T-helper 1 cell treated with Interleukin-12 subunit alpha and Interleukin-12 subunit beta and Interleukin-4 antibody, amounts not matched to agents 30 ng/mL and 1 ng/mL, for 36 hours (primary cell): ENCODE measurements at places on chromosomes 3 and 15. TPM values are rescaled to one million over a fixed set of nuclear protein-coding genes. Genes with fewer than 3 reads are reported as not detected.

The SEMA5B gene
- not detected in 2 replicates for total RNA-seq

The GOLGA8K gene
- 0.61 and 0.88 TPM in 2 replicates for total RNA-seq

The EAF2 gene
- total RNA-seq, result 17.0 and 19.2 TPM in 2 replicates

The RHOV gene
- 0.37 and 0.78 TPM in 2 replicates for total RNA-seq

The LDHAL6B gene
- total RNA-seq, result not detected in 2 replicates

The GPR171 gene
- total RNA-seq, result 246 and 257 TPM in 2 replicates

The TUSC7 gene
- total RNA-seq, result not detected in 2 replicates

The NAALADL2 gene
- not detected in 2 replicates for total RNA-seq

The FOXB1 gene
- total RNA-seq, result 1.4 and 1.6 TPM in 2 replicates

The ZNF80 gene
- 0.32 and 0.39 TPM in 2 replicates for total RNA-seq

The RABL3 gene
- 18.2 and 23.5 TPM in 2 replicates for total RNA-seq

The MYEF2 gene
- 26.7 and 28.2 TPM in 2 replicates for total RNA-seq

The BCL6 gene
- total RNA-seq, result 24.1 TPM in 2 replicates

The BBS4 gene
- total RNA-seq, result 10.7 and 11.8 TPM in 2 replicates

The FBXL22 gene
- total RNA-seq, result 0.47 and 1.1 TPM in 2 replicates

The CAMP gene
- total RNA-seq, result not detected in 2 replicates

The PRTG gene
- total RNA-seq, result not detected in 2 replicates

The CXCR6 gene
- total RNA-seq, result 91.7 and 93.7 TPM in 2 replicates

The DUOXA2 gene
- not detected in 2 replicates for total RNA-seq

The INSYN1 gene
- total RNA-seq, result not detected in 2 replicates

The PLA1A gene
- total RNA-seq, result 0.12 and 0.41 TPM in 2 replicates

The GPR176 gene
- total RNA-seq, result 0.10 and 0.20 TPM in 2 replicates

The SPATA12 gene
- total RNA-seq, result not detected in 2 replicates

The WNT7A gene
- 0.20 and 0.44 TPM in 2 replicates for total RNA-seq

The STRIT1 gene
- total RNA-seq, result not detected in 2 replicates

The VEPH1 gene
- total RNA-seq, result not detected in 2 replicates

The GALNT15 gene
- not detected in 2 replicates for total RNA-seq
